ENCODE measurements at places on chromosomes 6 and 20.

GRCh38 chr6:132282696-132283095 is 118.6 kb downstream of the MOXD1 start:
- DNase-seq, result no peak

DNA sequence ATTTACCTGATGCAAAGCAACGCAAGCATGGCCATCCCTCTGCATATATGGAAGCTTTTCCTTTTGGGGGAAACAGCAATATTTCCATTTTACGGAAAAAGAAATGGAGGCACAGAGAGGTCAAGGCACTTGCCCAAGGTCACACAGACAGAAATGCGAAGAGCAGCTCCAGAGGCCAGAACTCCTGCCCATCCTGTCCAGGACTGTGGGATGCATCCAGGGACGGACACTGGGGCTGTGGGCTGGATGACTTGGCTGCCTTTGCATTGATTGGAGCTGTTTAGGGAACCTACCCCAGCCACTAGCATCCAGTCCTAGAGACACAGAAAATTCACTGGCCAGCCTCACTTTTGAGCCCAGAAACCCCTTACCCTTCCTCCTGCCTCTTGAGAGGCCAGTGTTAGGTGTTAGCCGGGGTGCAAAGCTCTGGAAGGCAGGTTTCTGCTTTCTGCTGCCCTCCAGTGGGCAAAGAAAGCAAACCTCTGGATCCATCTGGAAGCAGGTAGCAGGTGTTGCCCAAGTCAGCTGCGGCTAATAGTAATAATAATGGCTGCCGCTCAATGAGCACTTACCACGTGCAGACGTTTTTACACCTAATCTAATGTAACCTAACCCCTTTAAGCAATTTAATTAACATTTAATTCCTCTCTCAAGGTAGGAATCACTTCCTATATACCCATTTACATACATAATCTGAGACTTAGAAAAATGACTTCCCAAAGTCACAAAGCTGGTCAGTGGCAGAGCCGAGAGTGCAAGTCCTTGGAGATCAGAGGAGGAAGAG is 31.7 kb upstream of the CCN5 start:
- DNase-seq, result no peak

- DNase-seq, result no peak
Measured at GRCh38 chr6:110841266-110841665, 26.0 kb upstream of the CDK19 start.

- DNase-seq, result no peak
Measured at GRCh38 chr6:56024931-56025330, 149.5 kb upstream of the BMP5 start.

All from vagina (tissue), 2 donors.